GM23338 (cell line): ENCODE measurements at places on chromosomes 1 and 21. TPM values are rescaled to one million over a fixed set of nuclear protein-coding genes. Genes with fewer than 3 reads are reported as not detected.

LCK gene
- total RNA-seq = 69.4 and 86.6 TPM in 2 replicates

- DNase-seq = no peak
Measured at GRCh38 chr21:33950431-33951079, 35.0 kb upstream of the ATP5PO start.

RBBP5 gene
- 19.5 and 26.5 TPM in 2 replicates for total RNA-seq

DNA sequence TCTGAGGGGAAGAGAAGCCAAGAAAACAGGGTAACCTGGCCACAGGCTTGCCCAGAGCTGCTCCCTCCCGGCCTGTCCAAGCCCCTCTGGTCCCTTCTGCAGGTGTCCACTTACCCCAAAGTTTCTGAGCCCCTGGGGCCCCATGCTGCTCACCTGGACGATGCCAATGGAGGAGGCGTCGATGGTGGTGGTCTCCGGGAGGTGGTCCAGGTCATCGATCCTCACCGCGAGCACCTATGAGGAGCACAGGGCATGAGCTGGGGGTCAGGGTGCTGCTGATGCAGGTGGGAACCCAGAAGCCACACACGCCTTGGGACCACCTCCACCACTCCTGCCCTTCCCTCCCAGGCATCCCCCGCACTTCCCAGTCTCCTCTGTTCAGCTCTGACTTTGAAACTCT, 37.5 kb upstream of the RIPK4 start:
- DNase-seq = no peak

DNA sequence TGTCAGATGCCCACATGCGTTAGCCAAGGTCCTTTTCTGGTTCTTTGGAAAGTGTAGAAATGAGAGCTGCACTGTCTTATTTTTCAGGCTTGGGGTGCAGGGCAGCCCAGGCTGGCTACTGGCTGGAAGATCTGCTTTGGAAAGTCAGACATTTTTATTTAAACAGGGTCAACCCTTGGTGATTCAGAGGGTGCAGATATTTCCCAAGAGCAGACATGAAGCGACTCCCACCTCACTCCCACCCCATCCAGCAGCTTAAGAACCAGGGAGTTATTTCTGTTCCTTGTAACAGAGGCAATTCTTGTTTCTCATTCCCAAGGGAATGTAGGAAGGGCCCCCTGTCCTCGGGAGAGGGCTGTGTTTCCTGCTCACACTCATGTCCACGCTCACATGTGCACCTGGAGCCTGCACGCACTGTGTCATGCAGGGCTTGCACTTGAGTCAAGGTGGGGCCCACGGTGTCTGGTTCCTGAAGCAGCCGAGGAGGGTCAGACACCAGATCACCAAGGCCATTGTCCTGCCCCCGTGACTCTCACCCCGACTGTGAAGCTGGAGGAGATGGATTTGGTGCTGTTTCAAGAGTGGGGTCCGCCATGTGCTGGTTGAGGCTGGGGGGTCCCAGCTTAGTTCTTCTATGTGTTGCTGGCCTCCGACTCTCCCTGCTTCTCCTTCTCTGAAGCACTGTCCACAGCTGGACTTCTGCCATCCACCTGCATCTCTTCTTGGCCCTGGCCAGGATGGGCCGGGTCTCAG, 992 bp downstream of the S100A7A start:
- no peak for DNase-seq

SLC9C2 gene
- 1.1 TPM in 1 of 2 replicates, not detected in the other for total RNA-seq

RAD54L gene
- total RNA-seq = 32.5 and 48.1 TPM in 2 replicates

GRCh38 chr1:29380532-29380931, 144.2 kb downstream of the PTPRU start:
- no peak for DNase-seq

PTGER3 gene
- 1.6 and 4.5 TPM in 2 replicates for total RNA-seq

- no peak for DNase-seq
Measured at GRCh38 chr1:218748071-218748470, 402.9 kb downstream of the TGFB2 start.

DNA sequence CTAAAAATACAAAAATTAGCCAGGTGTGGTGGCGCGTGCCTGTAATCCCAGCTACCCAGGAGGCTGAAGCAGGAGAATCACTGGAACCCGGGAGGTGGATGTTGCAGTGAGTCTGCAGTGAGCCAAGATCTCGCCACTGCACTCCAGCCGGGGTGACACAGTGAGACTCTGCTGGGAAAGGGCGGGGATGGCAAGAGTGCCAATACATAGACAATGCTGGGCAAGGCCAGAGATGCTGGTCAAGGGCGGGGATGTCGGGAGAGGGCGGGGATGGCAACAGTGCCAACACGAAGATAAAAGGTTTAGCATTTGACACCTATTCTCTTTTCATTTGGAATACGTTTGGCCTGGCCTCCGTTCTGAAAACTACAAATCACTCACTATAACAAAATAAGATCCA, 11.0 kb downstream of the SSU72 start:
- no peak for DNase-seq

CDCA8 gene
- 31.6 and 35.3 TPM in 2 replicates for total RNA-seq

SAMD11 gene
- total RNA-seq = 0.14 and 0.19 TPM in 2 replicates

TMEM79 gene
- total RNA-seq = 0.66 and 0.97 TPM in 2 replicates

DNA sequence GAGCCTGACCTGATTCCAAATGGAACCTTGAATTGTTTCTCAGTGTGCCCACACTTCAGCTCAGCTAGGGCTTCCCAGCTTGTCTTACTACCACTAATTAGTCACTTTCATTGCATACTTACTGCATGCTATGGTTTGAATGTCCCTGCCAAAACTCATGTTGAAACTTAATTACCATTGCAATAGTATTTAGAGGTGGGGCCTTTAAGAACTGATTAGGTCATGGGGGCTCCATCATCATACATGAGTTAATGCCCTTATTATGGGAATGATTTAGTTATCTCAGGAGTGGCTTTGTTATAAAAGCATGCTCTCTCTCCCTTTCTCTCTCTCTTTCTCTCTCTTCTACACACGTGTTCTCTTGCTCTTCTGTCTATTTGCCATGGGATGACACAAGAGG, 68.3 kb downstream of the NENF start:
- DNase-seq = no peak

DNA sequence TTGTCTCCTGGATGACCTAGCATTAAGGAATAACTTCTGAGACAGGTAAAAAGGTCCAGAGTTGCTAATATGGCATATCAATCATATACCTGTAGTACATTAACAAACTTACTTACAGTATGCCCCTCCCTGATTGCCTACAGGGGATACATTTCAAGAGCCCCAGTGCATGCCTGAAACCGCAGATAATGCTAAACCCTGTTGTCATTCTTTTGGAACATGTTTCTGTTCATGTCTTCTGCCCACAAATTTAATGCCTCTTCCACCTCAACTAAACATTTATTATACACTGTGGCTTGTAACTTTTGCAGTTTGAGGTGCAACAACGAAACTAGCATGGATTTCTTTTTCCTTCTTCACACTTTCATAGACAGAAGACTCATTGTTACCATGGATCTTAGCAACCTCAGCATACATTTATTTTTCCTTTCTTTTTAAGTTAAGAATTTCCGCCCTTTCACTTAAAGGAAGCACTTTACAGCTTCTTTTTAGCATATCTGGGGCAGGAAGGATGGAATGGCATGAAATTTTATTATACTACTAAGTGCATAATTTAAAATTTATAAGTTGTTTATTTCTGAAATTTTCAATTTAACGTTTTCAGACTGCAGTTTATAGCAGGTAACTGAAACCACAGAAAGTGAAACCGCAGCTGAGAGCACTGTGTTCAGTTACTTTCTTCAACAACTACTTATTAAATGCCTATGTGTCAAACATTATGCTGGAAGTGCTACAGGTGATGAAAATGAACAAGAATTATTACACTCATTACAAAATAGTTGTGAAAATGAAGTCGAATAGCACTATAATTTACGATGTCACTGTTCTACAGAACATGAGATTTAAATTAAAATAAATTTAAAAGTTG, 25.3 kb downstream of the F13B start:
- no peak for DNase-seq

- DNase-seq = no peak
Measured at GRCh38 chr1:103194060-103194459, 85.7 kb upstream of the COL11A1 start.

OR6N1 gene
- not detected in 2 replicates for total RNA-seq

DNA sequence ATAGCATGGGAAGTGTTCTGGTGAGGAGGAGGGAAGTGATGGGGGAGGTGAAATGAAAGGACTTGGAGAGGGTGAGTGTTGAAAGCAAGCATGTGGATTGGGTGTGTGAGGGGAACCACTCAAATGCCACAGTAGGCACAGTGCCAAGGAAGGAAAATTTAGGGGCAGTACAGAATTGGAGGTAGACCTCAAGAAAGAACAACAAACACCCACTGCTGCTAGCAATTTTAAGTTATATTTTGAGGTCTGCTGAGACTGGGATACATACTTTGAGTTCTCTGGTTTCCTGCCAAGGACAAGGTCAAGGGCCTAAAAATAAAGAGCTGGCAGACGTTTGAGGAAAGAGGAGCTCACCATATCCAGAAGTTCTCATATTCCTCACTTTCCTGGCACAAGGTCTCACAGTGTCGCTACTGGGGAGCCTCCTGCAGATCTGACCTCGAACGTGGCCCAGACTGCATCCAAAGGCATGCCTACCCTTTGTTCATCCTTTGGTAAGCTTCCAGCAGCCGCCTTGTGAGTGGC, 104.0 kb downstream of the BRINP2 start:
- DNase-seq = no peak

- DNase-seq = no peak
Measured at GRCh38 chr21:19914028-19914427, 1084.2 kb upstream of the NCAM2 start.

GNG4 gene
- 49.2 and 53.5 TPM in 2 replicates for total RNA-seq

GRCh38 chr1:28417926-28418637, 48.5 kb downstream of the PHACTR4 start:
- DNase-seq = no peak

- no peak for DNase-seq
Measured at GRCh38 chr1:246641394-246641793, 75.1 kb downstream of the CNST start.

- DNase-seq = no peak
Measured at GRCh38 chr1:164765992-164766720, 207.2 kb downstream of the PBX1 start.

DNA sequence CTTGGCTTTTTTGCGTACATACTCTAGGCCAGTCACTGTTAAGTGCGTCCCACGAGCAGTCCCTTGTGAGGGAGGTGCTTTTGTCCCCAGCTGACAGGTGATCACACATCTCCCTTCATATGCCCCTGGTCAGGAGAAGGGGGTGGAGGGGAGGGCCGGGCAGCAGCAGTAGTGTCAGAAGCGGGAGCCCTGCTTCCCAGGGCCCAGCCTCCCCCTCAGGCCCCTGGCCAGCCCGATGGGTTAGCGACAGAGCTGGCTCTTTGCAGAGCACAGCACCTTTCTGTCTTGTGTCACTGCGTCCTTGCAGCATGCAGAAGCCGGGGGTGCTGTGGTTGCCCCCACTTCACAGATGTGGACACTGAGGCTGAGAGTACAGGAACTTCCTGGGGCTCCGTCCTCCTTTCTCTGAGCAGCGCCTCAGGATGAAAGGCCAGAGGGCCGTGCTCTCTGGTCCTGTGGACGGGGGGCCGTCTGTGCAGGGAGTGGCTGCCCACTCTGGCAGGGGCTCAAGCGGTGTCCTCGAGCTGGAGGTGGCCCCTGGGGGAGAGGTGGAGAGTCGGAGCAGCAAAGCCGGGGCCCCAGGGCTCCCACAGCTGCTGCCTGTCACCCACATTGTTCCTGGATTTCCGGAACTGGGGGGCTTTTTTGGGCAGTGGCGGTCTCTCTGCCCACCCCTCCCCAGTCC, 5.9 kb downstream of the TMEM201 start:
- no peak for DNase-seq

RGS1 gene
- not detected in 2 replicates for total RNA-seq

- DNase-seq = no peak
Measured at GRCh38 chr1:14437417-14437918, 161.0 kb upstream of the KAZN start.

DNA sequence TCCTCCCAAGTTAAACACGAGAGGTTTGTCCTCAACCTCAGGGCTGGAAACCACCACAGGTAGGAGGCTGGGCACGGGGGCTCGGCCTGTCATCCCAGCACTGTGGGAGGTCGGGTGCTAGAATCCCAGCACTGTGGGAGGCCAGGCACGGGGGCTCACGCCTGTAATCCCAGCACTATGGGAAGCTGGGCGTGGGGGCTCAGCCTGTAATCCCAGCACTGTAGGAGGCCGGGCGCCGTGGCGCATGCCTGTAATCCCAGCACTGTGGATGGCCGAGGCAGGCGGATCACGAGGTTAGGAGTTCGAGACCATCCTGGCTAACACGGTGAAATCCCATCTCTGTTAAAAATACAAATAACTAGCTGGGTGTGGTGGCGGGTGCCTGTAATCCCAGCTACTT, 6.7 kb upstream of the CDK11A start:
- no peak for DNase-seq

DNA sequence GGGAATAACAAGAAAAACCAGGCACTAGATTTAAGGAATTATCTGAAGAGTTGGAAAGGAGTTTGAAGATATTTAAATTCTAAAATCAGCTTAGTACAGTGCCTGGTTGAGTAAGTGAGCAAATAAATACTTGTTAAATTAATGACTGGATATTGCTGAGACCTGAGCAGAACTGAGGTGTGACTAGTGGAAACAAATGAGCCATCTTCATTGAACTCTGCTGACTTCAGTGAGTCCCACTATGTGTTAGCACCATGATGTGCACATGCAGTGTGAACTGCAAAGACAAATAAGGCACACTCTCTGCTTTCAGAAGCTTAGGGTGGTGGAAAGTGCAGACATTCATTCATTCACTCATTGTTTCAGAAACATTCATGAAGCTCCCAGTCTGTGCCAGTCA, 48.7 kb downstream of the ELAPOR1 start:
- DNase-seq = no peak

PPP1R8 gene
- 50.5 and 53.8 TPM in 2 replicates for total RNA-seq

SPATA21 gene
- total RNA-seq = 2.6 TPM in 1 of 2 replicates, not detected in the other

DNA sequence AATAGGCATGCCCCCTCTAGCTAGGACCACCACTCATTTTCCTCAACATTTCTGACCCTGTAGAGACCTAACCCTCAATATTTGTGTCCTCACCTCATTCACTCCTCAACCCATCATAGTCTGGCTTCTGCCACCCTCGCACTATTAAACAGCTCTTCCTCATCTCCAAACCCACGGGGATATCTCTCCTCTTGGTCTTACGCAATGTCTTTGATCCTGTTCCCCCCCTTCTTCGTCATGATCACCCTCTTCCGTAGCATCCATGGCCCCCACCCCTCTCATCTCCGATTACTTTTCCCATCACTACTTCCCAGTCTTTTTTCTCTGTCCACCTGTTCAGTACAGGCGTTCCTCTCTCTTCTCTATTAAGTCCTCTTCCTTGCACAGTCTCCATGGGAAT, 51.7 kb upstream of the SPOCD1 start:
- DNase-seq = no peak

SHISAL2A gene
- total RNA-seq = 0.10 TPM in 1 of 2 replicates, not detected in the other

- DNase-seq = no peak
Measured at GRCh38 chr1:36391271-36391670, 5.5 kb upstream of the STK40 start.

DNA sequence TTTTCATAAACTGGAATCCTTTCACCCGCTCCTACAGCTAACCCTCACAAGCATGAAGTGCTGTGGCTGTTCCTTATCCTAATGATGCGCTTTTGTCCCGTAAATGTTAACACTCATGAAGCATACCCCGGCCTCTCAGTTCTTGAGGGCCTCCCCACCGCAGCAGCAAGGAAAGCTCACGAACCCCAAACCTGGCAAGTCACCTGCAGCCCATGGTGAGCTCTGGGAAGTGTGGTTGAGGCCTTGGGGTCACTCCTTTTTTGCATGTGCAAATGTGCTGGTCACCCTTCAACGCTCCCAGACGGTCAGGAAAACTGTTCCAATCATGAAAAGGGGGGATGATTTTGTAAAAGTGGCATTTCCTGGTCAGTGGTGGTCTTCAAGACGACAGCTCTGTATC, 124.6 kb downstream of the PRDM2 start:
- DNase-seq = no peak

- peak; percentile 95 for DNase-seq
Measured at GRCh38 chr1:225899044-225899925, 10.3 kb upstream of the LEFTY1 start.

ANGPTL3 gene
- total RNA-seq = not detected in 2 replicates

LAMB3 gene
- total RNA-seq = 0.52 and 0.93 TPM in 2 replicates

NPR1 gene
- total RNA-seq = 8.5 and 9.0 TPM in 2 replicates
